ENCODE measurements at places on chromosomes 1 and 21. TPM values are rescaled to one million over a fixed set of nuclear protein-coding genes. Genes with fewer than 3 reads are reported as not detected.

- DNase-seq: no peak
Observed at GRCh38 chr21:37429356-37429755, 62.8 kb downstream of the DYRK1A start.

DNA sequence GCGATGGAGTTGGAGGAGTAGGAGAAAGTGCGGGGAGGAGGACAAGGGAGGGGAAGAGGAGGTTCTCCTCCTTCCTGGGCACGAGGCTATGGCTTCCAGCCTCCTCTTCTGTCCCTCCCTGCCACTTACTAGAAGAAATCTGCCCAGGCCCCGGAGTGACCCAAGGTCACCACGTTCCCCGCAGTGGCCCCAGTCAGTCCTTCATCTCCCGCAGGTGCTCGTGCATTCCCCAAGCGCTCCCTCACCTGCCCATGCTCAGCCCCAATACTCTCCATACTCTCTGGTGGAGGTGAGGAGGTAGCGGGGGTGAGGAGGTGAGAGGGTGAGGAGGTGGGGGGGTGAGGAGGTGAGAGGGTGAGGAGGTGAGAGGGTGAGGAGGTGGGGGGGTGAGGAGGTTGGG lies 85.4 kb downstream of the CCDC185 start:
- no peak for DNase-seq

GRCh38 chr1:165114022-165114888 lies 242.3 kb downstream of the LMX1A start:
- DNase-seq: no peak

DNA sequence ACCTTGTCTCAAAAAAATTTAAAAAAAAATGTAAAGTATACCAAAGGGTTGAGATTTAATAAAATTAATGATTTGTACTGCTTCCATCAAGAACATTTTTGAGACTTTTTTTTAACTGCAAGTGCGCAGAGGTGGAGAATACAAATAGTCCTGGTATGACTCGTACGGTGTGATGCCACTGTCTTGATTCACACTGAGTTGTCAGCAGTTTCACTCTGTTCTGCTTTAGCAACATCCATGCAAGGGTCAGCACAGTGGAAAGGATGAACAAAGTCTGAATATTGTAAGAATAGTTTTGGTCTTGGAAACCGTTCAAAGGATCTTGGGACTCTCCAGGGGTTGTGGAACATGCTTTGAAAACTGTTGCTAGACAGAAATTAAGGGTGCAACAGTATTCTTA lies 40.2 kb downstream of the EXO1 start:
- no peak for DNase-seq

- no peak for DNase-seq
Observed at GRCh38 chr1:236281198-236281653, 532 bp downstream of the ERO1B start.

DNA sequence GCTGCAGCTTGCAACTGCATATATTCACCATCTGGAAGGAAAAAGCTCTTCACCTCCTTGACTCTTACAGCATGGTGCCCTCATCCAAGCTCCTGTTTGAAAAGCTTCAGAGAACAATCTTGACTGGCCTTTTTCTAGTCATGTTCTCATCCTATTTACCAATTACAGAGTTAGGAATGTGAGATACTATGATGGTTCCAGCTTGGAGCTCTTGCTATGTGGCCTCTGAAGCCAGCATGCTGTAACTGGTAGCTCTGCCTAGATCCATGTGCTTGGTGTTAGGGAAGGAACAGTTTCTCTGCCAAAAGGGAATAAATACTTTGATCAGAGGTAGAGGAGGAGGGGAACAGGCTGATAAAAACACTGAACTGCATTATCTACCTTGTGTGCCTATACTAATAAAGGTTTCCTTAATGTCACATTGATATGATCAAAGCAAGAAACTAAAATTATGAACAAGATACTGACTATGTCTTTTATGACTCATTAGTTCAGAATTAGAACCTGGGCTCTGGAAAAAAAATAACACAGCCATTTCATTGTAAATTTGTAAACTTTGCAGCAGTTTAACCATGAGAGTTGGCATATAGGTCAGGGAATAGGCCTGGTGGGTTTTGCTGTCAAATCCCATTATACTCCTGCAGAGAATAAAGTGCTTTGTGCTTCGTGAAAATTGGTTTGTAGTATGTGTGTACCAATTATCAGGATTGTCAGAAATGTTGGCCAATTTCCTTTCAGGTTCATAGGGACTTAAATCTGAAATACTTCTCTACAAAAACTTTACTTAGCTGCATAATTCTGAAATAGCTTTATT lies 92.7 kb downstream of the LEPR start:
- DNase-seq: no peak

- no peak for DNase-seq
Observed at GRCh38 chr1:48469616-48470480, 2.2 kb downstream of the SPATA6 start.

- no peak for DNase-seq
Observed at GRCh38 chr1:199218533-199218932, 579.7 kb downstream of the PTPRC start.

Gene NUP210L
- not detected for total RNA-seq

Gene KIF21B
- total RNA-seq: 44.4 TPM

DNA sequence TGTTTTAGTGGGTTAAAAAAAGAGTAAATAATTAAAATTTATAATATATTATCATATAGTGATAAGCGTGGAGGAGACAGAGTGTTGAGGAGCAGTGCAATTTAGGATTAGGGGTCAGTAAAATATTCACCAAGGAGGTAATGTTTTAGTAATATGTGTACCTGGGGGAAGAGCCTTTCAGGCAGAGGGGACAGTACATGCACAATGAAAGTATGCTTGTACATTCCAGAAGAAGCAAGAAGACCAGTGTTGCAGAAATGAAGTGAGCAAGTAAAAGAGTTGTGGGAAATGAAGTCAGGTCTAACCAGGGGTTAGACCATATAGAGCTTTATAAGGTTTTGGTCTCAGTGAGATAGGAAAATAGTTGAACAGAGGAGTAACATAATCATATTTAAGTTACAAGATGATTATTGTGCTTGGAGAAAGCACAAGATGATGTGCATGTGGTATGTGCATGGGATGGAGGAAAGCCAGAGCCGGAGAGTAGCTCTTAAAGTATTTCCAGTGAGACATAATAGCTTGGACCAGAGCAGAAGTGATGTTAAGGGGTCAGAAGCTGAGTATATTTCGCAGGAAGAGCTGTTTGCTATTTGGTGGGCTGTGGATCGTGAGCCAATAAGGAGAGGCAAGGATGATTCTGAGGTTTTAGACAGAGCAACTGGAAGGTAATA lies 44.8 kb downstream of the SNX7 start:
- no peak for DNase-seq

DNA sequence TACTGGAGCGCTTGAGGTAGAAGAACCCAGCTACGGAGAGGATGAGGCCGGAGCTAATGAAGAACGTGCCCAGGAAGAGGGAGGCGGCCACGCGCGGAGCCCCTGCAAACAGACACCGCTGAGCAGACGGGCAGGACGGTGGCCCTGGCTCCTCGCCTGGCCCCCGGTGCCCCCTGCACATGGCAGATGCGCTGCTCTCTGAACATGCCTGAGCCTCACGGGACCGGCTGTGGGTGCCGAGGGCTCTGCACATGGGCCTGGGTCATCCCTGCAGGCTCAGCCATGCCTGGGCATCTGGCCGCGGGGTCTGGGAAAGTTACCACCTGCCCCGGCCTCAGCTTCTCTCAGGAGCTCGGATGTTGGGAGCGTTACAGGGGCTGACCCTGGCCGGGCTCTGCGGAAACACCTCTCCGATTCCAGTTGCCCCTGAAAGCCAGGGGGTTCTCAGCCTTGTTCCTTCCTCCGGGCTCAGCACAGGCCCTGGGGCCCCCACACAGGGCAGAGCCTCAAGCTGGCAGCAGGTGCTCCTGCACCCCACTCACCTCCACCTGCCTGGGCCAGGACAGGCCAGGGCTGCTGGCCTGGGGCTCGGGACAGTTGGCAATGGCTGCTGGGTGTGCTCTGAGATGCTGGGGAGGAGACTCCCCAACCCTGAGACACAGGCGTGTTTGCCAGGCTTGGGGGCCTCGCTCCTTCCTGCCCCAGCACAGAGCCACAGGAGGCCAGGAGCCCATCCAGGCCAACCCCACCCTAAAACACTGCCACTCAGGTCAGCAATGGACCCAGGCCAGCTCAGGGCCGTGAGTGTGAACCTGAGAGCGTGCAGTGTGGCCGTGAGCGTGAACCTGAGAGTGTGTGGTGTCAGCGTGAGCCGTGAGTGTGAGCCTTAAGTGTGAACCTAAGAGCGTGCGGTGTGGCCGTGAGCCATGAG lies 12.1 kb upstream of the RNF223 start:
- DNase-seq: no peak

Gene SLC45A1
- total RNA-seq: 0.29 TPM

DNA sequence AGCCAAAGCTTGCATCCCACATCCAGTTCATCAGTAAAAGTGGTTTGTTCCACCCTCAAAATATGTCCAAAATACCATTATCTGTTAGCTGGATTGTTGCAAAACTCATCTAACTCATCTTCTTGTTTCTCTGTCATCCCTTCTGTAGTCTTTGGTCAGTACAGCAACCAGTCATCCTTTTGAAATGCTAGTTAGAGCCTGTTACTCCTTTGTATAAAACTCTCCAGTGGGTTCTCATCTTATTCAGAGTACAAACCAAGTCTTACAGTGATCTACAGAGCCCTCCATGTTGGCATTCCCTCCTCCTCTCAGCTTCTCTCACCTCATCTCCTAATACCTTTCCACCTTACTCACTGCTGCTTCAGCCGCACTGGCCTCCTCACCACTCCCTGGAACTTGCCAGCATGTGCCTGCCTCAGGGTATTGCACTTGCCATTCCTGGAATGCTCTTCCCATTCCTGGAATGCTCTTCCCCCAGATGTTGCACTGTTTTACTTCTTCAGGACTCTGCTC lies 70.6 kb downstream of the LAMC1 start:
- no peak for DNase-seq

GRCh38 chr1:224631462-224632115 lies 15.5 kb downstream of the CNIH3 start:
- no peak for DNase-seq

Gene PRR9
- not detected for total RNA-seq

Gene CFAP107
- not detected for total RNA-seq

DNA sequence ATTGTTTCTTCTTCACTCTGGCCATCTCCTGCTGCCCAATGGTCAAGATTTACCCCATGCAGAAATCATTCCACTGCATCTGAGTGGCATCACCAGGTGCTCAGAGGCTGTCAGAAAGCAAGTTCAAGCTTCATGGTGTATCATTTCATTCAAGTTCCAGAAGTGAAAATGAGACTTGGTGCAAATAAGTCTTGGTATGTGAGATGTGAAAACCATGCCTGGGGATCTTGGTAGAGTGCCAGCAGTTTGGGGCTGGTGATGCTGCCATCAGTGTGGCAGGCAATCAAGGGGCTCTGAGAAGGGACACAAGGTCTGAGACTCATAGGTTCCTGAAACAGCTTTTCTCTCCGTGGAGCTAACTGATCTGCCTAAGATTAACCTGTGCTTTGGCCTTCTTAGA lies 52.0 kb downstream of the CD2 start:
- peak; percentile 76 for DNase-seq

Gene LIPI
- not detected for total RNA-seq

- DNase-seq: no peak
Observed at GRCh38 chr1:66834926-66835325, 33.9 kb upstream of the INSL5 start.

Gene CD1E
- total RNA-seq: not detected

GRCh38 chr1:244035358-244035757 lies 15.7 kb upstream of the ZBTB18 start:
- no peak for DNase-seq
